Cortex of kidney (tissue), 1 donor: ENCODE measurements at places on chromosomes 7 and 10.

- DNase-seq, result no peak
These were observed 67.8 kb downstream of the HIPK2 start for GRCh38 chr7:139710036-139710435.

- DNase-seq, result no peak
These were observed 994.9 kb downstream of the REEP3 start for GRCh38 chr10:64515970-64516699.

DNA sequence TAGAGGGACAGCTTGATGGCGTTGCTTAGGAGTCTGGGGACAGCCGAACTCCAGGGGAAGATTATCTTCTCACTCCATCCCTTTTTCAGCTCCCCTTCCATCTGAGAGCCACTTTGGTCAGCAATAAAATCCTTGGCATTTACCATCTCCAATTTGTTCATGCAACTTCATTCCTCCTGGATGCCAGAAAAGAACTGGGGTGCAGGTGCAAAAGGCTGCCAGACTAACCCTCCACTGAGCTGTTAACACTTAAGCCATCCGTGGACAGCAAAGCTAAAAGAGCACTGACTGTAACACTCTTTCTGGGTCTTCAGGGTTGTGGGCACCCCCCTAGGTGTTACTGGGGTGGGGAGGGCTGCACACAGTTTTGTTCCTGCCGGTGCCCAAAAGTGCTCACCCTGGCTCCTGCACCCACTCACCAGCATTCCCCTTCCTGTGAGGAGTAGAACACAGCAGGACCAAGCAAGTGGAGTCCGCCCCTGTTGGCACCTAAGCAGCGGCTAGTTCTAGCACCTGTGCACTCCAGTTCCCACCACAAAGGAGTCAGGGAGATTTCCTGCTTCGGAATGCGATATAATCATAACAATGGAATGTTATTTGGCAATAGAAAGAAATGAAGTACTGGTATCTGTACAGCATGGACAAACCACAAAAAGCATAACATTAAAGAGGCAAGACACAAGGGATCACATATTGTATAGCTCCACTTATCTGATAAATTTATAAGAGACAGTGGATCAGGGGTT lies 95.1 kb downstream of the NPY start:
- DNase-seq, result no peak

DNA sequence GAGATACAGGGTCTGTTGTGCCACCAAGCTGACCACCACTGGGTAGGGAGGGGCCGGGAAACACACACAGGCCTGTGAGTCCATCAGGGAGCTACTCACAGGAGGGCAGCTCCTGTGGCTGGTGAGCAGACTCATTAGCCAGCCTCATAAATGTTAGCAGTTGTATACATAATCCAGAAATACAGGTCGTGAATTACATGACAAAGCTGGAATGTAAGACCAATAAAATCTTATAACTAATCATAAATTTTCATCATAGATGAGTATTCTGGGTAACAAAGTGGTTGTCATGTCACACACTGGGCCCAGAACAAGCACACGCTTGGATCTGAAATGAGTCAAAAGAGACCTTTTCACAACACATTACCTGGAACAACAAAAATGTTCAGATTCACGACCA lies 642.6 kb upstream of the AUTS2 start:
- DNase-seq, result no peak

DNA sequence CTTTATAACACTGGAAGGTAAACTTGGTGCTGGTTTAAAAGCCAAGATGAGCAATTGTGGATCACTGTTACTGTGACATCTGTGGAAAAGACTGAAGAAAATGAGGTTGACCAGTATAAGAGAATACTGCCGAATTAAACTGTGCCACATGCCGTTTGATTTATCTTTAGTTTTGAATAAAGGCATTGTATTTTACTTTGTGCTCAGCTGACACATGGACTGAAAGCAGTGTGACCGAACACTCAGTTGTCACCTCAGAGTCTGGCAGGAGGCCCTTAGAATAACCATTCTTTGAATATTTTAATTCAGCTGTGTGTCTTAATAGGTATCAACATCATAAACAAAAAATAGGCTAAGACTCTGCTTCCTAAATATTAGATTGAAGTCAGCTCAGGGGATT lies 133.7 kb upstream of the GJD4 start:
- DNase-seq, result no peak

- no peak for DNase-seq
These were observed 8.1 kb downstream of the GDF2 start for GRCh38 chr10:47330366-47330765.

DNA sequence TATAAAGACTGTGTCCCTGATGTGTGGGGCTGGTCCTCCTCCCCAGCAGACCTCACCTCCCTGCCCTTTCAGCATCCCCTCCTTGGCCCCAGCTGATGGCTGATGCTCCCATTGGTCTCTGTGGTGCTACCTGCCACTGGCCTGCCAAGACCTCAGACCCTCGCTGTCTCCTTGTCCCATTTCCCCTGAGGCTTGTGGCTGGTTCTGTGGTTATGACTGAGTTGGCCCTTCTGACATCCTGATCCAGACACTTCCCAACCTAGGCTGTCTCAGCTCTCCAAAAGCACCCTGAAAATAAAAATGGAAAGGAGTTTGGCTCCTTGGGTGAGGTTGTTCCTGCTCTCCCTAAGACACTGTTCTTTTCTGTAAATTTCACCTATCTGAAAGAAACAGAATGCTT lies 214.2 kb downstream of the RPS24 start:
- no peak for DNase-seq

- DNase-seq, result no peak
These were observed 444.3 kb upstream of the VSTM2A start for GRCh38 chr7:54097886-54098285.

DNA sequence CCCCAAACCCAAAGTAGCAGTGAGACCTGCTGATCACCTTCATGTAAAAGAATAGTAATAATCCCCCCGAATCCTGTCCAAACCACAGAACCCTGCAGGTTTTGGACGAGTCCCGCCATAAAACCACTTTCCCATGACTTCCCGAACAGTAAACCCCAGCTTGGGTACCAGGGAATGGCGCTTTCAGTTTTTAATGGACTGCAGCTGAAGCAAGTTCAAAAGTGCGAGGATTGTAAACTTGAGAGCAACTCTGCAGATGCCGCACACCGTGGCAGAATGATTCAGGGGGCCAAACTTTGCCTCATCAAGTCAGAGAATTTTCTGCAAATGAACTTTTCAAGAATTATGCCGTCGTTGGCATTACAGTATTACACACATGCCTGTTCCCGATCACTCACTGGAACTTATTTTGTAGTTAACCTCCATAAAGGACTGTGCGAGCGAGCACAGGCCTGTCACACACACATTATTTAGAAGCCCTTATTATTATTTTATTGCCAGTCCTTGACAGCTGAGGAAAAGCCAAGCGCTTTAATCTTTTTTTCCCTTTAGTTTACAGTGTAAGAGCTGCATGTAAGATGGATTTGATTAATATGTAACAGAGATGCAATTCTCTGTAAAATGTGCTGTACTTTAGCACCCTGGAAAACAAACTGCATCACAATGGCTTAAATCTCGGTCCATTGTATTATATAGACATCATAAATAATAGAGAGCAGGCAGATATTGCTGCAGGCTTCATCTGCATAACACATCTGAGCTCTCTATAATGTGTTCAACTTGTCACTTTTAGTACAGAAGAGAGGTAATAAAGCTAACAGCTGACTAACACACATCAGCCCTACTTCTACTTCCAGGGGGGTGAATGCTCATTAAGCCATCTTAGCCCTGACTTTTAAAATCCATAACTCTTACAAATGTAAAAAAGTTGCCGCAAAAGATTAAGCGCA lies 493.5 kb upstream of the GALNT17 start:
- no peak for DNase-seq

DNA sequence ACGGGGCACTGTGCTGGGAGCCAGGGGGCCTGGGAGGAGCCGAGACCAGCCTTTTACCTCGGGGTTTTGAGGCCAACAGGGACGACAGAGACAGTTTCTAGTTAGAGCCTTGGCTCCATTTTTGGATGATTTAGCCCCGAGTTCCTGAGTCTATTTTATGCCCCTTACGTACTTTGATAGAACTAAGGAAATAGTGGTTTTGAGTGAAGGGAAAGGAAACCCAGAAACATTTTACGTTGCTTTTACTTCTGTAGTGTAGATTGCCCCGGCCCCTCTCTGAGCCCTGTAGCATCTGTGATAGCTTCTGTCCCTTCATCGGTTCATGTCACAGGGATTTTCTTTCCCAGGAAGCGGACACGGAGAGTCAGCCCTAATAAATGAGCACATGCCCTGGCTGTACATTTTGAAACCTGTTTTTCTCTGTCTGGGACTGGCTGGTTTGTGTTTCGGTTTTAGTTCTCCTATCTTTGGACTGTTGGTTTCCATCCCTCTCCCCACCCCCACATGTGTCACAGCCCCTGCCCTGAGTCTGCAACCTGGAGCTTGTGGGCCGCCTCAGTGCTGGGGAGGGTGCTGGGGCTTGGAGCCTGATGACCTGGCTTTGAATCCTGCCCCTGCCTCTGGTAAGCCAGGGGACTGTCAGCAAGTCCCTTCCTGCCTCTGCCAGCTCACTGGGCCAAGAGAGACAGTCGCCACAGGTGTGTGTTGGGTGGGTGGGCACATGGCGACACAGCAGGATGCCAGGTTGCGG lies 6.9 kb upstream of the ORAI2 start:
- no peak for DNase-seq

GRCh38 chr10:83917537-83918506 lies 221.5 kb upstream of the GHITM start:
- DNase-seq, result no peak

- DNase-seq, result no peak
These were observed 57.3 kb upstream of the CCDC71L start for GRCh38 chr7:106717955-106718871.

DNA sequence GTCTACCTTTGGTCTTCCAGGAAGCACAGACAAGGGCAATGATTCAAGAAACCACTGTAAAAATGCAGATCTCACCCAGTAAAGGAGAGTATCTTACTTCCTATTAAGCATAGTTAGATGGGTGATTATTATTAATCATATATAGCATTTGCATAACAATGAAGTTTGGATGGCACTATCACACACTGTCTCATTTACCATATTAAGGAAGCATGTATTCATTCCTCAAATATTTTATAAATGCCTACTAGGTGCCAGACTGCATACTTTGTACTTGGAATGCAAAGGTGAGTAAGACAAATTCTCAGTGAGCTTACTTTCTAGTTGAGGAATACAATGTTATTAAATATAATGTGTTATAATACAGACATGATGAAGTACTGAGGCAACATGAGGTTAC lies 53.9 kb upstream of the SKAP2 start:
- DNase-seq, result no peak

DNA sequence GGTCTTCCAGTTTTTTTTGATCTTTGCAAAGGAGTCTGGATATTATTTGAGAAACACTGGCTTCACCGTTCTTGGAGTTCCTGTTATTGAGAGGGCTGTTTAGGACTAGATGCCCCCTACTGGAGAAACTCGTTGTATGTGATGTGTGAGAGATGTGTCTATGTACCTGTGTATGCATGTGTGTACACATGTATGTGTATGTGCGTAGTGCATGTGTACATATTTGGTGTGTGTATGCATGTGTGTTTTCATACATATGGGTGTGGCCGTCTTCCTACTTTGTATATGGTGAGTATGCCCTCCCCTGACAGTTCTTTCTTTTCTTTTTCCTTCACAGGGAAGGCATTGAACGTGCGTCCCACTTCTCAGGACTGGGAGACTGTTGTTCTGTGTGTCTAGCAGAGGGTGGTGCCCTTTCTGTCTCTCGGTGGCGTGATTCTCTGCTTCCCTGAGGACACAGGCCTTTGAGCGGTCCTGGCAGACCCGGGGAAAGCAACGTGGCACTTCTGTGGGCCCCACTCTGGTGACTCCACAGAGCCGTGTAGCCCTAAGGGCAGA lies 3.0 kb upstream of the CALHM3 start:
- no peak for DNase-seq

- no peak for DNase-seq
These were observed 11.4 kb upstream of the ARHGAP12 start for GRCh38 chr10:31939797-31940708.

DNA sequence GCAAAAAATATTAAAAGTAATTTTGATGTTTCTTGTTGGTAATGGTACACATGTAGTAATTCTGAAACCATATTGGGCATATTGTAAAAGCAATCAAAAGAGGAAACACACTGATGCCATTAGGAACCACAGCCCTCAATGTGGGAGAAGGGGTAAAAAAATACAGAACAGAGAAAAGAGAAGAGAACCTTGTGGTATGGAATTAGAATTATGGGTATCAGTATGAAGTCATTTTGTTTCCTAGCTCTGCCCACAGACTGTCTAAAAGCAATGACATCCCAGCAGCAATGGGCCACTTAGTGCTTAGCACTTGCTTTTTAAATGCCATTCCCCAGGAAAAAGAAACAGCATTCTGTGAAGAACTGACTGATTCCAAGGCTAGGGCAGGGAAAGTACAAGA lies 61.5 kb downstream of the CPVL start:
- no peak for DNase-seq

- no peak for DNase-seq
These were observed 6.0 kb downstream of the BRI3 start for GRCh38 chr7:98287486-98287959.

GRCh38 chr10:35353805-35354204 lies 17.5 kb downstream of the CCNY start:
- DNase-seq, result no peak

DNA sequence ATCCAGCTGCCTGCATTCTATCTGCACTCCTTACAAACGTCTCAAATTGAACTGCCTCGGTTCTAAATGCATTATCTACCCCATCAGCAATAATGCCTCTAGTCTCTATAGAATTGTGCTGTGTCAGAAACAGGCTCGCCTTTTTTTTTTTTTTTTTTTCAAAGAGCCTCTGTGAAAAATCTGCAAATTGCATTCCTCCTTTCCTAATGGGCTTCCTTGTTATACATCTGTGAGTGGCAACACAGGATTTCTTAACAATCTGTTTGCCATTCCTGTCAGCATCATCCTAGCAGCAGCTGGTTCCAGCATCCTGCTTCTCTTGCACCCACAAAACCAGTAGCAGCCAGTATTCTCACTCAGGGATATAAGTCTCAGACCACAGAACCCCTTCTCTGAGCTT lies 413.5 kb upstream of the SEMA3D start:
- DNase-seq, result no peak

DNA sequence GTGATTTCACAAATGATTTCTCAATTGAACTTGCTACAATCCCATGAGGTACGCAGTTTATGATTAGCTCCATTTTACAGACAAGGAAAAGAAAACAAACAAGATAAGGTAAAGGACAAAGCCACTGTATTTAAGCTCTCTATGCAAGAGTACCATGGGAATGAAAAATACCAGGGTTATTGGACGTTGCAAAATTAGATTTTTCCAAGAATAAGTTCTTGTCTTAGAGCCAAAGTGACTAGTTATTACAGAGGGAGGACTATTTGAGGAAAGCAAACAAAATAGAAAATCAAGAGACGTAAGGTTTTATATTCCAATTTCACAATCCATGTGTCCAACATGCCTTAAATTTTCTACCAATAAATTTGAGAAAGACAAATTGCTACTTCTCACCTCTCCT lies 97.9 kb upstream of the PTN start:
- DNase-seq, result no peak

- no peak for DNase-seq
These were observed 1.2 kb downstream of the KCNMA1 start for GRCh38 chr10:77636282-77636966.

- DNase-seq, result no peak
These were observed 108.0 kb downstream of the PDE1C start for GRCh38 chr7:31962246-31962645.
